ENCODE measurements at places on chromosomes 5 and 9.

DNA sequence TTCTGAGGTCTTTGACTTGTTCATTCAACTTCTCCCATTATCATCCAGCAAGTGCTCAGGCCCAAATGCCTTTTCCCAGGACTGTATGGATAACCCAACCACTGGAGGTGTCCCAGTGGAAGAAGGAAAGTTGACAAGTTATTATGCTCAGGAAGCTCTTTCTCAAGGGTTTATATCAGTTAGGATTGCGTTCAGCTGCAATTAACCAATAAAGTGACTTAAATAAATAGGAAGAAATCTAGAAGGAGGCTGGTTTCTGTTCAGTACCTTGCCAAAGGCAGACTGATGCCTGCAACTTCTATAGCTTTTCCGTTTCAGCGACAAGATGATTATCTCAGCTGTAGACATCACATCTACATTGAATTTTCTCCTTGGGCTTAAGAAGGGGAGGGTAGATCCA is 52.1 kb downstream of the ENC1 start:
- DNase-seq: no peak

DNA sequence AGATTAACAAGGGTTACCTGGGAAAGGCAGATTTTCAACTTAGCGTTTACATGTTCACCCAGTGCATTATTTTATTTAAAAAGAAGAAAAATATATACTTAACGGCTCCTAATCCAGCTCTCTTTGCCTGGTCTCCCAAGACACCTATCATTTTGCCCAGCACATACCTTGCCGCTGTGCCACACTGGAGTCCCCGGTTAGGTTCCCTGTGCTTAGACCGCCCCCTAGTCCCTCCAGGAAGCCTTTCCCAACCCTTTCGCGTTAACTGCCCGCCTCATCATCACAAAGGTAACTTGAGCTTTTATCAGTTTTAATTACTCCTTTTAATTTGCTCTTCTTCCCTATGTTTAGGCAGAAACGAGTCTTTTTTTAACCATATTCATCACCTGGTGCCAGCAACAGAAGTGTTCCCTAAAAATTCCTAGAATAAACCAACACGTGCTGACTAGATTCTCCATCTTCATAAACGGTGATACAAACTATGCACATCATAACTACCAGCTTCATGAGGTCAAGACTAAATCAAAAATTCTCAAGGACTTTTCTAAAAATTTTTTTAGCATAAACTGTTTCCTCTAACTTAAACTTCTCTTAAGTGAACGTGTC is 19.7 kb downstream of the DNAJA1 start:
- DNase-seq: peak; percentile 71

DNA sequence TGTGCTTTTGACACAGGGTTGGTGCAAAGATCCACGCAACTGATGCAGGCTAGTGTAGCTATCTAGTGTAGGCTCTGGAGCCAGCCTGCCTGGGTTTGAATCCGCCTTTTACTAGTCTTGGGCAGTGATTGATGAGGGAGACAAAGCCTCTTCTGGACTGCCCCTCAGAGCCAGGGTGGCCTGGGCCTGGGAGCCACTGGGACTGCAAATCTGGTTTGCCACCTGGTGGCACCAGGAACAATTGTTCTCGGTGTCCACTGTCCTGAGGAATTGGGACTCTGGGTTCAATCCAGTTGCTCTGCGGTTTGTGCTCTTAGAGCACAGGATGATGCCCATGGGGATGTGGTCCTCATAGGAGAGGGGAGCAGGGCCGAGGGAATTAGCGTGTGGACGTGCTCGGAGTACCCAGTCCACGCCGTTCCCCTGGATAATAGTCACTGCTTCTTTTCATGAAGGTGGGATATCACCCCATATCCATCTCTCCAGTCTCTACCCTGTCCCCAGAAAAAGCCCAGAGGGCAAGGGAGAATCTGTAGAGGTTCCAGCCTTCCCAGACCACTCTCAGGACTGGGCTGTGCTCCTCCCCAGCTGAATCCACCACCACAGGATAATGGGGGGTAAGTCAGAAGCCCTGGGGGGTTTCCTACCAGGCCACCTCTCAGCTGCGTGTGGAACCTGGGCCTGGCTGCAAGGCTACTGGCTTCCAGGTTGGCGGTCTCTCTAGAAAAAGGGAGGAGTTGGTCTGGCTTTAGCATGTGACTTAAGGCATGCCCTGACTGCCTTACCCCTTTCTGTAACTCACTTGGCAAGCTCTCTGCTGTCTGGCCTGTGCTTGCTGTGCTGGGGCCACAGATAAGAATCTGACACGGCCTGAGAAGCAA is 1.9 kb downstream of the B4GALT7 start:
- DNase-seq: peak; percentile 45

DNA sequence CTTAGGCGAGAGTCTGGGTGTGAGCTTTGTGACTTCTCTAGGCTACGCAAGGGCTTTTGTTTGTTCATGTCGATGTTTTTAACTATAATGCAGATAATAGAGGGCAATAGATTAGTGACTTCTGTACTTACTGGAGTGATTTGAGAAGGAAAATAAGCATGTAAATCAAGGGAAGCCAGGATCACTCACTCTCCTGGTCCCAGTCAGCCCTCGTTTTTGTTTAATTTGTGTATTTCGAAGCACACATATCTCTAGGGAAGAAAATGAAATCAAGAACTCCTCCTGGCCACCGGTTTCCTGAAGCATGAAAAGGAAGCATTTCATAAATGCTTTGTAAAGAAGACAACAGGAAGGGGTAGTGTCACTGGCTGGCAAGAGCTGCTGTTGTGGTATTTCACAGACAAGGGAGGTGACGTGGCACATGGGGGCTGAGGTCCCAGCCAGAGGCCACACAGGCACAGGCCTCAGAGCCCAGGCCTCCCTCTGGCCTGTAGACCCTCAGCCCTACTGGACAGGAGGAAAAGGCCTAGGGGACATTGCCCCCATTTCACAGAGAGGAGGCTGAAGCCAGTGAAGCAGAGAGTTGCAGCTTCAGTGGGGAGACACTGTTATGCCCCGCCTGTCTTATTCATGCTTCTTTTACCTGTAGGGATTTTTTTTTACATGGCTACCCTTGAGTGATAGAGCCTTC is 34.1 kb downstream of the IRF1 start:
- DNase-seq: no peak

DNA sequence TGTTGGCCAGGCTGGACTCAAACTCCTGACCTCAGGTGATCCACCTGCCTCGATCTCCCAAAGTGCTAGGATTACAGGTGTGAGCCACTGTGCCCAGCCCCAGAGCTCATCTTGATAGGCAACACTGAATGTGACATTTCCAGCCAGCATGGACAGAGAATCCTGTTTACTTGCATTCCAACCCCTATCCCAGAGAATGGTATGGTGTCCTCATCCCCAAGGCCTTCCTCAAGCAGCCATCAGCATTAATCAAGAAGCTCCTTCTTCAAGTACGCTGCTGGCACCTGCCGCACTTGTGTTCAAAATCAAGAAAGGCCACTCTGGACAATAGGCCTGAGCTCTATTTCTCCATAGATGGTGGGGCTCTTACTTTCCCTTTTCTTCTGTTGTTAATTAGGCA is 40.2 kb downstream of the STARD4 start:
- DNase-seq: no peak

GRCh38 chr5:130017173-130017572 is 112.9 kb downstream of the CHSY3 start:
- DNase-seq: no peak

- DNase-seq: peak; percentile 52
These were observed 518 bp downstream of the UBE2B start for GRCh38 chr5:134371834-134372340.

DNA sequence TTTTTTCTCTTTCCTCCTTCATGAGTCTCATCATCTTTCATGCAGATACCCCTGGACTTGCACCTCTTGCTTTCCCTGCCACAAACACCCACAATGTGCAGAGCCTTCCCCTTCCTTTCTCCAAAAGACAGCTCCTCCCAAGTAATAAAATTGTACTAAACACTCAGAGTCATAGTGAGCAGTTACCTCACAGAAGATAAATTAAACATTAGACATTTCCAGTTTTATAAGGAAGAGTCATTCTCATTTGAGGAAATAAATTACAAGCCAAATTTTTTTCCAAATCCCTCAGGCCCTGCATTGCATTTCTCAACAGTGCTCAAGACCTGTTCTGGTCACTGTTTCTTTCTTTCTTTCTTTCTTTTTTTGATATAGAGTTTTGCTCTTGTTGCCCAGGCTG is 131.5 kb downstream of the ATPSCKMT start:
- DNase-seq: no peak

DNA sequence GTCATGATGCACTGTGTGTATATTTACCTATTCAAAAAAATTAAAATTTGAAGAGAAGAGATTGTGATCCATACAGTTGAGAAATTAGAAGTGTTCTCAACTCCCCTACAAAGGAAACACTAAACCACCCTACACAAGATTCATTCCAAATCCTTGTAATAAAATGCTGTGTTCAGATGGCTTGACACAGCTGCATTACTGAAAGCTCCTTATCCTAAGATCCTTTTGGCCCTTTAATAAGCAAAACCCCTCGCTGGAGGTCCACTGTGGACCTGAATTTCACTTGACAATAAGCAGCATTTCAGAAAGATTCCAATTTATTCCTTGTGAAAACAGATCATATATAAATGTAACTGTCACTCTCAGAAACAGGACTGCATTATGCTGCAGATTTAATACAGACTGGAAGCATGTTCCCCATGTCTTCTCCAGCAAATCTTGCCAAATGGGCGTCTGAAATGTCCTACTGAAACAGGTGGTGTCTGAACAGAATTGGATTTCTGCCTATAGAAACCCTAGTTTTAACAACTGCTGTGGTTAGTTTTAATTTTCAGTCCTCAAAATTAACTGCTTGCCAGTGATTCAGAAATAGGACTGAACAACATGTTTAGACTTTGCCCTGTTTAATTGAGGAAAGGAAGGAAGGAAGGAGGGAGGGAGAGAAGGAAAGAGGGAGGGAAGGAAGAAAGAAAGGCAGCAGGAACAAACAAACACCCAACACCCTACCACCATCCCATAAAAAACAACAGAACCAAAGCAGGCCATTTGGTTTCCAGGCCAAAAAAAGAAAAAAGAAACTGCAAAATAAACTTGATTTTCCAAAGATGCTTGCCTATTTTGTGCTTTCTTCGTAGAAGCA is 179.6 kb downstream of the MLLT3 start:
- DNase-seq: no peak

DNA sequence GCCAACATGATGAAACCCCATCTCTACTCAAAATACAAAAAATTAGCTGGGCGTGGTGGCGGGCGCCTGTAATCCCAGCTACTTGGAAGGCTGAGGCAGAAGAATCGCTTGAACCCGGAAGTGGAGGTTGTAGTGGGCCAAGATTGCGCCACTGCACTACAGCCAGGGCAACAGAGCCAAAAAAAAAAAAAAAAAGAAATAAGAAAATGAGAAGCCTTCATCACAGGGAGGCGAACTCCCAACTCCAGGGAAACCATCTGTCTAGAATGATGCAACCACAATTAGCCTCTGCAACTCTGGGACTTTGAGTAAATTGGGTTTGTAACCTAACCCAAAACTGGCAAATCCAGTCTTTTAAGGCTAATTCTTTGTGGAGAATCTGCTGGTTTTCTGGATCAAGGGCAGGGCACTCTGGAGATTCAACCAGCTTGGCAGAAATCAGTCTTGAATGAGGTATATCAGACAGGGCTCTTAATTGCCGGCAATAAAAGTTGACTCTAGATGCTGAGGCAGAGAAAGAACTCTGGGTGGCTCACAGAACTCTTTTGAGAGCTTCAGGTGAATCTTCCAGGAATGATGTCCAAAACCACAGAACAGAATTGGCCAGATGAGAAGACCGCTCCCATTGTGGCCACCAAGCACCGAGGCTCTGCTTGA is 9.9 kb downstream of the S100Z start:
- no peak for DNase-seq

GRCh38 chr9:91833878-91834255 is 116.2 kb downstream of the ROR2 start:
- no peak for DNase-seq

DNA sequence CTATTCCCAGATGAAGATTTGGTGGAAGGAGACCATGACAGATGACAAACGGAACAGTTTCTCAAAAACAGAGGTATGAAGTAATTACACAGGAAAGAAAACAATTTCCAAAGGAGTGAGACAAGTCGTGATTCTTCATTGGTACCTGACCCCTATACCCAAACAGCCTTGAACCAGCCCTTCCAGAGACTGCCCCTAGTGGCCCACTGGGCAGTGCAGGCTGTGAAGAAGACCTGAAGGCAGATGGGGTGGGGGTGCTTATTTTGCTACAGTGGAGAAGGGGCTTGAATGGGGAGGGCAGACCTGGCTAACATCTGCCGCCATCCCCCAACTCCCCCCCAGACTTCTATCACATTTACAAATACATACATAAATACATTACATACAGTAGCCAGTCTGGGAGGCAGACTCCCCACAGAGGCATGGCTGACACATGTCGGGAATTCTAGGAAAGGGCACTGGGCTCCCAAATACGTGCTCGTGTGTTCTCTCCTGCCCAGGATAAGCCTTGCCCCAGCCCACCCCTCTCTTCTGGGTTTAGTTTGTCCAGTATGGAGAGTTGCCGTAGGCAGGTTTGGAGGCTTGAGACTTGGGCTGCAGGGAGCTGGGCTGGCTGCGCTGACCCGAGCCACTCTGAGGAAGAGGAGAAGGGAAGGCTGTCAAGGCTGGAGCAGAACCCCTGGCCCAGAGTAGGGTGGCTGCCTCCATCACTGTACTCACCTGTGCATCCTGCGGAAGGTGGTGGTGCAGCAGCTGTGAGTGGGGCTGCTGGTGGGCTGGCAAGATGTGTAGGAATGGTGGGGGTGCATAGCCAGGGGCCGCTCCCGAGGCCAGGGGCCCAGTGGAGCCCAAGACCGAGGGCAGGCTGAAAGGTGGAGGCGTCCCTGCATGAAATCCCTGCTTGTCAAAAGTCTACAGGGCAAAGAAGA is 105.3 kb downstream of the UBE2R2 start:
- DNase-seq: peak; percentile 75

GRCh38 chr9:122383992-122384461 is 13.2 kb downstream of the PTGS1 start:
- no peak for DNase-seq

DNA sequence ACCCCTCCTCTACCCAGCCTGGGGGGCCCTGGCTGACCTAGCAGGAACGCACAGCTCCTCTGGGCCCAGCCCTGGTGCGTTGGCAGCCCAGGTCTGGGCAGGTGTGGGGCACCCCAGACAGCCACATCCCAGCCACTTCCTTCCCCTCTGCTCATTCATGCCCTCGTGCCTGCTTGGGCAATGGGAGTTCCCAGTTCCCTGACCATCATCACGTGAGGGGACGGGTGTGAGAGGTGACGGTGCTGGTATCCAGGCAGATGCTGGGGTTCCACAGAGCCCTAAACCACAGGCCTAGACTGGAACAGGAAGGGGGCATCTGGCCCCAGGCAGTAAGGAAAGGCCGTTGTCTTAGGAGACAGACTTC is 8.4 kb downstream of the RALGDS start:
- DNase-seq: no peak

DNA sequence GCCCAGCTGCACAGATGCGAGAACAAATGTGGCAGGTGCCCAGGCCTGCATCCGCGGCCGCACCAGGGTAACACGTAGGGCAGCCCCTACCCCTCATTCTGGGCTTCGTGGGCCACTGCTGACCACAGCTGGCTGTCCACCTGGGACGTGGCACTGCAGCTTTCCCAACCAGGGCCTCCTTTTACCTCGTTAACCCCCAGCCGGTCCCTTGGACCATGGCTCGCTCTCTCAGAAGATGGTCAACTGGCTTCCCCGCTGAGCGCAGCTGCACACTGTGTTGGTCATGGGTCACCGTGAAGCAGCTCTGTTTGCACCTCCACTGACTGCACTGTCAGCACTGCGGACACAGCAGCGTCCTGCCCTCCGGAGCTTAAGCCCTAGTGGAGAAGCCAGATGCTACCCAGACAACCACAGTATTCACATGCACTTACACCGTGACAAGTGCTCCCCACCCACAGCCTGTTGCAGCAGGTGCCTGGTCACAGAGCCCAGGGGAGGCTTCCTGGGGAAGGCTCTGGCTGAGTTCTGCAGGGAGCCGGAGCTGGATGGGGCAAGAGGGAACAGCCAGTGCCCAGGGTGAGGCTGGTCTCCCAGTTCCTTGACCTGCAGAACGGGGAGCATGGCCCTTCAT is 10.5 kb upstream of the PLEKHG4B start:
- DNase-seq: no peak
